KBM-7 (cell line): ENCODE measurements at places on chromosomes 2 and 18.

GRCh38 chr2:64470071-64470470 lies 16.1 kb downstream of the LGALSL start:
- no peak for DNase-seq

DNA sequence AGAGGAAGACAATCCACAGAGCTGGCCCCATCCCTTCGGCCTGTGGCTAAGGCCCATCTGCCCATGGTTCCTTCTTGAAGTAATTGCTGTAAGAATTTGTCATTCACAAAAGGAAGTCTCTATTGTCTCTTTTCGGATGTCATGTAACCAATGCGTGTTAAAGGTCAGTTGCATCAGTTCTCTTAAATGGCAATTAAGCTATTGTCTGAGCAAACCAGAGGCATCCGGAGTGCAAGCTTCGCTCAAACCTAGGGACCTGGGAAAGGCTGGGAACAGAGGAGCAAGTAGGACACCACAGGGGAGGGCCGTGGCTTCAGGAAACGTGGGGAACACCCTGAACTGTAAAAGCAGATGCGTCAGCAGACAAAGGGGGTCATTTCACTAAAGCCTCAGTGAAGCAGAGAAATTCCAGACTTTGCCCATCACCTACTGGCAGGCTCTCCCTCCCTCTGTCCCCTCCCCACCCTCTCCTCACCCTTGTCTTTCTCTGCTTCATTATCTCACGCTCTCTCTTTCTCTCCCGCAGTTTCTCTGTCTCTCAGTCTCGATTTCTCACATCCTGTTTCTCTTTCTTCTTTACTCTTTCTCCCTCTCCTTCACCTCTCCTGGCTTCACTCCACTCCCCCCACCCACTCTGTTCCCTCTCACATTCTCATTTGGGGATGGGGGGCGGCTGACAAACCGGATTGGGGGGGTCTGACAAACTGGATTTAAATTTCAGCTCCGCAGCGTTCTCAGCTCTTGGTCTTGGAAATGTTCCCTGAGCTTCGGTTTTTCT lies 204.6 kb upstream of the TNP1 start:
- no peak for DNase-seq

DNA sequence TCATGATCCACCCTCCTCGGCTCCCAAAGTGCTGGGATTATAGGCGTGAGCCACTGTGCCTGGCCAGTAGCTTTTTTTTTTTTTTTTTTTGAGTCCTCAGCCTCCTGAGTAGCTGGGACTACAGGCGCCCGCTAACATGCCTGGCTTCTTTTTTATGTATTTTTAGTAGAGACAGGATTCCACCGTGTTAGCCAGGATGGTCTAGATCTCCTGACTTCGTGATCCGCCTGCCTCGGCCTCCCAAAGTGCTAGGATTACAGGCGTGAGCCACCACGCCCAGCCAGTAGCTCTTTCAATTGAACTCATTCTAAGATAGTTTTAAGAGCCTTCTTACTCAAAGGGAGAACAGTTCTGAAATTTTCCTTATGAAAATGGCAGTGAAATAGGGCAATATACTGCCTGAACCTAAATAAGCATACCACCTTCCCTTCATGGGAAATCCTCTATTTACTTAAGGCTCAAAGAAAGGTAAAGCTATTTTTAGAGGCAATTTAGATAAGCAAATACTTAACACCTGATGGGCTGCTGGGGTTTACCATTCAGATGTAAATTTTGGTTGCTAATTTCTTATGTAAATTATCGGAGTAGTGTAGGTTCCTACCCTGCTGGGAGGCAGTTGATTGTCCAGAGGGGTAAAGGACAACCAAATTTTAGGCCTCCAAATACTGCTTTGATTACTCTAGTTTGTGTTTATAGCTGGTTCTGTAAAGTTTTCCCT lies 144.7 kb downstream of the GREB1L start:
- DNase-seq: no peak

DNA sequence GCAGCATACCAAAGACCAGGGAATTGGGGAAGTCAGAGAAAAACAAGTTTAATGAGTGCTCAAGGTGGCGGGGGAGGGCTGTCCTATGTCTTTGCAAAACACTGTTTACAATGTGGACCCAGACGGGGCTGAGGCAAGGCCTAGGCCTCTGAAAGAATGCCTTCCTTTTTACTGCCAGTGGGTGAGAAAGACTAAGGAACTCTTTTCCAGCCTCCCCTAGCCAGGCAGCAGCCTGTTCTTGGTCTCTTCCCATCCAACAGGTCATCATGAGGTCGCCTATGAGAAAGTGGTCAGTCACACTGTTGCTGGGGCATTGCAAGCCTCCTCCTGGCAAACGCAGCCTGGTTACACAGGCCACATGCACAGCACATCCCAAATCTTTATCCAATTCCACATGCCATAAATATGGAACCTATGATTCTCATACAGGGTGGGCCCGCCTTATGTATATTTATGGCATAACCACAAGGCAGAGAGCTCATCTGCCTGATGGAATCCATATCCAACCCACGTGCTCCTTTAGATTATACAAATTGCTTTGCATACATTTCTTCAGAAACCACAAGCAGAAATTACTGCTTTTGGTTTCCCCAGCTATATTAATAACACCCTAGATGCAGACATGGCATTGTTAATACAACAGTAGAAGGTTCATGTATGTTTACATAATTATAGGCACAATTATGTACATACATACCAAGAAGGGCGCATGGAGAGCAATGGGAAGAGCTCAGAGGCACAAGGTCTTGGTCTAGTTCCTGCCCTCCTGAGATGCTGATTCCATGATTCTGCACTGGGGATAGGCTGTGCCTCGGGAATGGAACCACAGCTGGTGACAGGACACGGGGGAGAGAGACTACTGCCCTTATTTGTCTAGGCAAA lies 48.6 kb downstream of the NRP2 start:
- peak; percentile 66 for DNase-seq

DNA sequence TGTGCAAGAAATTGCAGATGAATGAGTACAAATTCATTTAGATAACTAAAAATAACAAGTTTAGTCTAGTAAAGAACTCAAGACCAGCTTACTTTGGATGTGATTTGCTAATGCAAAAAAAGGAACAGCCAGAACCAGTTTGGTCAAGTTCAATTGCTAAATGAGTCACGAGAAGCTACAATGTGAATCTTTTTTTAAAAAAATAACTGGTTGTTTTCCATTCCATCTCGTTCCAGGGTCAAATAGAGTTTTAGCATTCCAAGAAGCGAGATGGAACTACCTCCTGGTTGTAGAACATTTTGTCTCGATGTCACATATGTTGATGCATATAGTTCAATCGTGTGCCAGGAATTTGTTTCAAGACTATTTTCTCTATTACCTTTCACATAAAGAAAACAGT lies 65.0 kb upstream of the IKZF2 start:
- no peak for DNase-seq

DNA sequence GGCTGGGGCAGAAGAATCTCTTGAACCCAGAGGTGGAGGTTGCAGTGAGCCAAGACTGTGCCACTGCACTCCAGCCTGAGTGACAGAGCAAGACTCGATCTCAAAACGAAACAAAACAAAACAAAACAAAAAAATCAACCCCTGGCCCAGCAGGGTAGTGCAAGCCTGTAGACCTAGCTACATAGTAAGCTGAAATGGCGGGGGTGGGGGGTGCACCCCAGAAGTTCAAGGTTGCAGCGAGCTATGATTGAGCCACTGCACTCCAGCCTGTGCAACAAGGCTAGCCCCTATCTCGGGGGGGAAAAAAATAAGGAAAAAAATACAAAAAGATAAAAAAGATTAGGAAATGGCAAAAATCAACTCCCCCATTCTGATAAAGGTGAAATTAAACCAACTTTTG lies 6.4 kb downstream of the ATL2 start:
- DNase-seq: no peak

- DNase-seq: no peak
These were observed 2.3 kb upstream of the ZNF532 start for GRCh38 chr18:58862356-58862755.

DNA sequence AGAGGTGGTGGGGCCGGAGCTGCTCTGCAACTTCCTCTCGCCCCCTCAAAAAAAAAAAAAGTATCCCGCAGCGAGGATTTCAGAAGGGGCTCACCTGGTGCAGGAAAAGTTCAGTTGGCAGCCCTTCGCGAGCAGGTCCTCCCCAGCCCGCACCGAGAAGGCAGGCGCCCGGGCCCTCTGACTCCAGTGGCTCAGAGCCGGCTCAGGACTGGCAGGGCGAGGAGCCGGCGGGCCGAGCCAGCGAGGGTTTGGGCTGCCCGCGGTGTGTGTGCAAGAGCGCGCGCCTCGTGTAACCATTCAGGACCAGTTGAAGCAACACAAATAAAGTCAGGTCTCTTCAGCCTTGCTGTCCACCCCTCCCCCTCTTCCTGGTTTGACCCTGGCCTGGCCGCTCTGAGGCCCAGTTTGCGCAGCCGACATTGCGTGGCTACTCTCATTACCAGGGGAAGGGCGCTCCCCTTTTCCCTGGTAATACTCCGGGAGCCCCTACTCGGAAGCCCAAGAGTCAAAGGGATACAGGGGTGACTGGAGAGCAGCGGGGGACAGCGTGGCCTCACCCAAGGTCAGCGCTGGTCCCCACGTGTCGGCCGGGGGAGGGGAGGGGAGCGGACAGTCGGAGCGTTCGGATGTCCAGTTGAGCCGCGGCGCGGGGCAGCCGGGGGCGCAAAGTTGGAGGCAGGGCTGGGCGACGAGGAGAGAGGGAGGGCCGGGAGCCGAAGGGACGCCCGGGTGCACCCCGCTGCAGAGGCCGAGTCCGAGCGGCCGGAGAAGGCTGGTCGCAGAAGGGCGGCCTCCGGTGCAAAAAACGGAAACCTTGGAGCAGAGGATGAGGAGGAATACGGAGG lies 12.3 kb downstream of the EN1 start:
- DNase-seq: no peak

- no peak for DNase-seq
These were observed 78.3 kb downstream of the TGIF1 start for GRCh38 chr18:3528231-3528630.

DNA sequence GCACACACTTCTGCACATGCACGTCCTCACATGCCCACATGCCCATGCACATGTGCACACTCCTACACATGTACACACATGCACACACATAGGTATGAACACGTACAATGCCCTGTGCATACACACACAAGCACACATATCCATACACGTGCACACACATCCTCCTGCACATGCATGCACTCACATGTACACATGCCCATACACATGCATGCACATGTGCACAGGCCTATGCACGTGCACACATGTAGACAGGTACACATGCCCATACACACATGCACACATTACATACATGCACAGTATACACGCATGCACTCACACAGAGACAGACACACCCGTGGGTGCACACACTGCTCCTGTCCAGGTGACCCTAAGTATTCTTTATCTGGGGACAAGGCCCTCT lies 34.3 kb downstream of the GPC1 start:
- DNase-seq: no peak

DNA sequence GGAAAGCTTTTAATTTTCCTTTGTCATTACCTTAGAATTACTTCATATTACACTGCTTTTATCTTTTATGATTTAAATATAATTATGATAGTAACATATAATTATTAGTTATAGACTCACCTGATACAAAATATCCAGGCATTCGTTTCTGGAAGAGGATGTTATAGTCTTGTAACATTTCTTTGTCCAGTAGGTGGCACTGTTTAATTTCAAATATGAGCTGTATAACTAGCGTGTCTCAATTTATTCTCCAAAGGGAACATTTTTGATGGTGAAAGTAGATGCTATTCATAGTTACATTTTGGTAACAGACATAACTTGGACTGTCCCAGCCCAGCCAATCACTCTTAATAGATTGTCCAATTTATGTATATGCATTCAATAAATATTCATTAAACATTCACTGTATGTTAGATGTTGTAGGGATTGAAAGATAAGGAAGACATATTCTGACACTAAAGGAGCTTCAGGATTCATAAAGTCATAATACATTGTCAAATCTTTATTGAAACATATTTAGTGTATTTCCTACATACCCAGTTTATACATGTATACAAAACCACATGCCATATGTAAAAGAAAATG lies 19.2 kb downstream of the DAW1 start:
- DNase-seq: peak; percentile 41

- DNase-seq: peak; percentile 28
These were observed 187.8 kb downstream of the FTCDNL1 start for GRCh38 chr2:199663157-199663556.

GRCh38 chr2:10989782-10990181 lies 78.0 kb downstream of the KCNF1 start:
- no peak for DNase-seq

DNA sequence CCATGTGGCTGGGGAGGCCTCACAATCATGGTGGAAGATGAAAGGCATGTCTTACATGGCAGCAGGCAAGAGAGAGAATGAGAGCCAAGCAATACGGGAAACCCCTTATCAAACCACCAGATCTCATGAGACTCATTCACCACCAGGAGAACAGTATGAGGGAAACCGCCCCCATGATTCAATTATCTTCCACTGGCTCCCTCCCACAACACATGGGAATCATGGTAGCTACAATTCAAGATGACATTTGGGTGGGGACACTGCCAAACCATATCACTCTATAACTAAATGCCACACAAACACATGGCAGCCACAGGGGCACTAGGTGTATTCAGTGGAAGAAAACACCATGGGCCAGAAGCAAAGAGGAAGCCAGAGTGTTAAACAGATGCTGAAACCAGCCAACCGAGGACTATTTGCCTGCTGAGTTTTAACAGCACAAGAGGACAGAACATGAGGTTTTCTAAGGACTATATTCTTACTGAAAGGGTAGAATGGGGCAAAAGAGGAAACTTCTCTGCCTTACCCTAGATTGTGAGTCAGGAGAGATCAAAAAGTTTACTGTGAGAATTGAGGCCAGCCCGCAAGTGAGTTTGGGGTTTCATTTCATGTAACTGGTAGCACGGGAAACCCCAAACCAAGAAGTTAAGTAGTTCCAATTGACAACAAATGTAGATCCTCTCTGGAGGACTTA lies 49.2 kb downstream of the SIGLEC15 start:
- DNase-seq: peak; percentile 91

DNA sequence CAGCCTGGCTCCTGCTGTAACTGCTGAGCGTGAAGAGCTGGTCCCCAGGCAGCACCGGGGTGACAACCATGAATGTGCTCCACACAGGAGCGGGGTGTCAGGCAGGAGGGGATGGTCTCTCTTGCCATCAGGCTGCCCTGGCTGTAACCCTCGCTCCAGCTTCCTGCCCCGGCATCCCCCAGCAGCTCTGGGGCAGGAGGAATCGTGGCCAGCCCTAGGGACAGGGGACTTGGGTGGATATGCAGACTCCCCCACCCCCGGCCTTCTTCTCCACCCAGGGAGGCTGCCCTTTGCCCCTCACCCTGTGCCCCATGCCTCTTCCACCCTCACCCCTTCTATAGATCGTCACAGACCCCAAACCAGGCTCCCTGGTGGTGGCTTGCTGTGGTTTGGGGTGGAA lies 69.4 kb upstream of the SMAD7 start:
- no peak for DNase-seq

DNA sequence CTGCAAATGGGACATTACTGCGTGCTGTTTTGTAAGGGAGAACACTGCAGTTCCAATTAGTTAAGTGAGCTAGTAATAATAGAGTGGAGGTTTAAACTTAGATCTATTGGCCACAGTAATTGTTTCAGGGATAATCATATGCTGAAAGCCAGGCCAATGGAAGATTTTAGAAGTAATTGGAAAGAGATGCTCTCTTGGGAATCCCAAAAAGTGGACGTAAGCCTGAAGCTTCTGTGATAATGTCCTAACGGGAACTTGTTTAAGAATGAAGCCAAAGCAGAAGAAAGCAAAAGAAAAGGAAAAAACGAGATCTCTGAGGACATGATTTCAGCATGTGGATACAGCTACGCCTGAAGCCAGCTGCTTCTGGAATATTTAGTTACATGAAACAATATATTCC lies 594.6 kb downstream of the SLC4A3 start:
- no peak for DNase-seq

- DNase-seq: no peak
These were observed 15.2 kb downstream of the FBXO41 start for GRCh38 chr2:73268830-73269685.

GRCh38 chr2:151238527-151239487 lies 22.9 kb downstream of the RBM43 start:
- DNase-seq: peak; percentile 77
